ENCODE measurements at places on chromosomes 3 and 15. TPM values are rescaled to one million over a fixed set of nuclear protein-coding genes. Genes with fewer than 3 reads are reported as not detected.

The SKOR1 gene
- 1.1 TPM for total RNA-seq

The GP9 gene
- total RNA-seq = not detected

The GRM2 gene
- total RNA-seq = 0.66 TPM

The GPR62 gene
- 0.36 TPM for total RNA-seq

The NANOGP8 gene
- 1.2 TPM for total RNA-seq

The THRB gene
- total RNA-seq = 2.4 TPM

The PRRT3 gene
- 8.3 TPM for total RNA-seq

The ZNF80 gene
- total RNA-seq = not detected

The PTPN23 gene
- total RNA-seq = 50.6 TPM

The ZIC4 gene
- total RNA-seq = not detected

The DCP1A gene
- total RNA-seq = 35.4 TPM

The CELSR3 gene
- 5.2 TPM for total RNA-seq

The AHSG gene
- total RNA-seq = not detected

Data from mesothelial cell of epicardium (in vitro differentiated cells).